Stimulated activated CD8-positive, alpha-beta memory T cell treated with anti-CD3 and anti-CD28 coated beads, Interleukin-15, amount 100 ng/mL, for 1 hour (primary cell): ENCODE measurements at places on chromosomes 16 and 17.

GRCh38 chr17:688100-688989 lies 26.3 kb downstream of the VPS53 start:
- no peak for DNase-seq

DNA sequence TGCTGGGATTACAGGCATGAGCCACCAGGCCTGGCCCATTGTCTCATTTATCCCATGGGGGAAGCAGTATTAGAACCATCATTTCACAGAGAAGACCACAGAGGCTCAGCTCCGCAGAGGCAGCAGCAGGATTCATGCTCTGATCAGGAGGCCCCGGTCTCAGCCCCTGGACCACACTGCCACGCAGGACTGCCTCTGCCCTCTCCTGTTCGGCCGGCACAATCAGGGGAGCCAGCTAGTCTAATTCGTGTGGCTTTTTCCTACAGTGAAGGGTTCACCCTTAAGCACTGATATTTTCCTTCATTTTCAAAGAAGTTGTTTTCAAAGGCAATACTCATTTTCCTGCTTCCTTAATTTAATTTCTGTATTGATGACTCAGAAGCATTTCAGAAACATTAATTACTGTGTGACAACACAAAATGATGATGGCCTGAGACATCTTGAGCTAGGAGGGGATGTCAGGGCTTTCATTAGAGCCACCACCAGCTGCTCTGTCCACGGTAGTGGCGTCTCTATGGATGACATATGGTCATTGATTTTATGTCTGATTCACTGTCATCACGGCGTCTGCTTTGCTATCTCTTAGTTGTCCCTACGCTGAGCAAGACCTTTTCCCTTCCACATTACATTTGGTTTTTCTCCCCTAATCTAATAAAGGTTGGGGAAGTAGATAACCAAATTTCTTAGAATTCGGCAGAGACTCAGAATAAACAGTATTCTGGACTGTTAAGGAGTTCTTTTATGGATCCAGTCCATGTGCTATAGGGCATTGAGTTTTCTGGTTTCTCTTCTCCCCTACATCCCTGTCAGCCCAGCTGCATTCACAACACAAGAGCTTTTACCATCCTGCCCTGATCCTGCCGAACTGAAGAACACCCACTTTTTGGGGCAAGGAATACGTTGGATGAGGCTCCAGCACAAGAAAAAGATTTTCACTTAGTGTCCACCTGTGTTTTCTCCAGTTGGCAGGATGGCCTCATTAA lies 314.0 kb downstream of the SLC39A11 start:
- DNase-seq, result no peak

- no peak for DNase-seq
These were observed 193.4 kb downstream of the LGALS9B start for GRCh38 chr17:20273741-20274500.

DNA sequence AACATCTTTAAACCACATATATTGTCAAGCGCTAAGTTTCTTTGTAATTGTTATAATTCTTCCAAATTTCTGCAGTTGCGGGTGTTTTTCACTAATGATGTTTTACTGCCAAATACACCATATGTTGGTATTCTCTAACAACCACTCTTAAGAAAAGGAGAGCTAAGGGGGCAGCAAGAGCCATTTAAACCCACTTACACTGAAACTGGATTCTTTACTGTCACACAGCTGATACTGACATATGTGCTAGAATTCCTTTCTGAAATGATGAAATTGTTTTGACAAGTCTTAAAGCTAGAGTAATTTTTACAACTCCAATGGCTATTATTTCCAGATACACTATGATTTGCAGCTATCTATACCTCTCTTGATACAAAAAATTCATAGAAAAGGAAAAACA lies 483.1 kb downstream of the CDH11 start:
- no peak for DNase-seq

DNA sequence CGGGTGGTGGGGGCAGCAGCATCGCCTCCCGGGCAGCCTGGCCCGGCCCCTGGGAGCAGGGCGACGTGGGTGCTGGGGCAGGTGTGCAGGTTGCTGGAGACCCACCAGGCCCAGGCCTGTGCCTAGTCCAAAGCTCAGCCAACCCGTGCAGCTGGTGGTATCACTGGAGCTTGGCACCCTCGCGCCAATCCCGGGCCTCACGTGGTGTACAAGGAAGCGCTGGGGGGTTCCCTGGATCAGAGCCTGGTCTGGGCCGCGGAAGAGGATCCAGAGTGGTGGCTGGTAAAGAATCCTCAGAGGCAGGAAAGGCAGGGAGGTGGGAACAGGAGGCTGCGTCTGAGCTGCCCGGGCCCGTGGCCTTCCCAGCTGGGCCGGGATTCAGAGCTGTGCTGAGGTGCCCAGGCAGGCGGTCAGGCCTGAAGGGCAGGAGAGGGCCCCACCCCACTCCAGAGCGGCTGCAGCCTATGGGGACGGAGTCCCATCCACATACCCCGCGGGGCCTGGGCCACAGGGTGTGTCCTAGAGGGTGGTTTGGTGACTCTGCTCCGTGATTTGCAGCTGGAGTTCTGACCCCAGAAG lies 36.2 kb downstream of the ZFPM1 start:
- DNase-seq, result no peak

GRCh38 chr17:49814781-49815529 lies 26.5 kb downstream of the KAT7 start:
- DNase-seq, result no peak

GRCh38 chr17:80941743-80942422 lies 49.8 kb upstream of the CHMP6 start:
- DNase-seq, result no peak

DNA sequence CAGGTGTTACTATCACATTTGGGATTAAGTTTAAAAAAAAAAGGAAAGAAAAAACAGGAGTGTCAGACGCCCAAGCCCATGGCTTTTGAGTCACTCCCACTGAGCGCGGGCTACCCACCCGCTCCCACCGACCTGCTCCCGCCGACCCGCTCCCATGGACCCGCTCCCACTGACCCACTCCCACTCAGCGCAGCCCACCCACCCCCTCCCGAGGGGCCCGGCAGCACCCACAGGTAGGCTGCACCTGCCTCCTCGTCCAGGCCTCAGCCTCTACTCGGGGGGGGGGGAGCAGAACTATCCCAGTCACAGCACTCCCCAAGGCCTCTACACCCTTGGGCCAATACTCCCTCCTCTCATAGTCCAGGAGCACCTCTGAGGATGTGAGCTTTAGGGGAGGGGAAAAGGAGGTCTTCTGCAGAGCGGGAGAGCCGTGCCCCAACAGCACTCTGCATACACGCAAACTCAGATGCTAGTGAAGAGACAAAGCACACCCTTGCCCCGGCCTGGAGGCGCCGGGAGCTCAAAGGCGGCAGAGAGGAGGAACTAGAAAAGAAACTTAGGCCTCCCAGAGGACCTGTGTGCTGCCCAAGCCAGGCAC lies 2.9 kb downstream of the CLUH start:
- DNase-seq, result no peak

GRCh38 chr17:54124456-54124855 lies 301.7 kb downstream of the KIF2B start:
- no peak for DNase-seq

DNA sequence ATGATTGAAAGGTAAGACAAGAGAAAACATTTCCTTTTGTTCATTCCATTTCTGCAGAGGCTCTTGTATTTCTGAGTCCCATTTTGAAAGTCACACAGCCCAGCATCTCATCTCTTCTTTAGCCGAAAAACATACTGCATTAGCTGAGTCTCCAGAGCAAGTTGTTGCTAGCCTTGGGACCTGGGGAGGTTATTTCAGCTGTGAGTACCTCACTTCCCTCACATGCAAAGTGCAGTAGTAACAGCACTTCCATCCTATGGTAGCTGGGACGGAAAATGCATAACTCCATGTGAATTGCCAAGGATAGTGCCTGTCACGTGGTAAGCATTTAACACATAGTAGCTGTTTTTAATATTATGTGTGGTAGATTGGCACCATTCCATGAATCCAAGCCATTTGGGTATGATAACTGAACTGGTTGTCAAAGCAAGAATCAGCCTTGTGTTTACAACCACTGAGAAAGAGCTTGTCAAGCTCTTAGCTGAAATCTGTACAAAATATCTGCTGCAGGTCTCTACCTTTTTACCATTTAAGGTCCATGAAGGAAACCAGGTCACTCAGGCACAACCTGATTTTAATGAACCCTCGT lies 345.7 kb downstream of the CDH13 start:
- DNase-seq, result no peak

DNA sequence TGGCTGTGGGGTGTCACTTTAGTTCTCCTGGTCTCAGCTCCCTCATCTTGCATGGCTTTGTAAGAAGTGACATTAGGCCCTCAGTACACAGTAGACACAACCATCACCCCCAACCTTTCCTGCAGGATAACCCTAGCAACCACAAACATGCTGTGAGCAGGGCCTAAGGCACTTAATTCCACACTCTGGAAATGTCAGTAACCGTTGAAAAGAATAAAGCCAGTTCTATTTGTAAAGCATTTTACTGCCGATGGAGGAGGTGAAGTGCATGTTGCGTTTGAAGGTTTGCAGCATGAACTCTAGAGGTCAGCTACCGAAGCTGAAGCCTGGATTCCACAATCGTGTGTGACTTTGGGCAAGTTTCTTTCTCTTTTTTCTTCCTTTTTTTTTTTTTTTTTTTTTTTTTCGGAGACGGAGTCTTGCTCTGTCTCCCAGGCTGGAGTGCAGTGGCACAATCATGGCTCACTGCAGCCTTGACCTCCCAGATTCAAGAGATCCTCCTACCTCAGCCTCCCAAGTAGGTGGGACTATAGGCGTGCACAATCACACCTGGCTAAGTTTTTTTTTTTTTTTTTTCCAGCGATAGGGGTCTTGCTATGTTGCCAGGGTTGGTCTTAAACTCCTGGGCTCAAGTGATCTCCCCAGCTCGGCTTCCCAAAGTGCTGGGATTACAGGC lies 26.1 kb upstream of the TOB1 start:
- DNase-seq, result no peak

GRCh38 chr17:66451188-66452149 lies 149.1 kb downstream of the PRKCA start:
- DNase-seq, result no peak

- DNase-seq, result no peak
These were observed 103.1 kb downstream of the AATF start for GRCh38 chr17:37051833-37052232.

- no peak for DNase-seq
These were observed 217.8 kb upstream of the SOX9 start for GRCh38 chr17:71902894-71903506.

DNA sequence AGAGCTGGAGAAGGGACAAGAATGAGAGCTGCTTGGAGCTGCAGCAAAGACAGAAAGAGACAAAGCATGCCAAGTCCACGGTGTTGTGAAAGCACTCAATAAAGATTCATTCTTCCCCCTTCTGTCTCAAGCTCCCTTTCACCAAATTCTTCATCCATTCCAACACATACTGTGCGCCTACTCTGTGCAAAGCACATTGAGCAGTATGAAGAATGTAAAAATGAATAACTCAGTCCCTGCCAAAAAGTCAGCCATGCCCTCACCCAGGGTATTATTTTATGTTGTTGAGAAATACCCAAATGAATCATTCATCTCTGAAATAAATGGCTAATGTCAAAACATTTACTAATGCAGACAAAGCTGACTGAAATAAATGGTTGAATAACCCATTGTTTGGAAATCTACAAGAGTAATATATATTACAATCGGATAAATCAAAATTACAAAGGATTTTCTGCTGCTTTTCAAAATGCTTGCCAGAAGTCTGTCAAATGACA lies 282.9 kb upstream of the IRX5 start:
- no peak for DNase-seq

DNA sequence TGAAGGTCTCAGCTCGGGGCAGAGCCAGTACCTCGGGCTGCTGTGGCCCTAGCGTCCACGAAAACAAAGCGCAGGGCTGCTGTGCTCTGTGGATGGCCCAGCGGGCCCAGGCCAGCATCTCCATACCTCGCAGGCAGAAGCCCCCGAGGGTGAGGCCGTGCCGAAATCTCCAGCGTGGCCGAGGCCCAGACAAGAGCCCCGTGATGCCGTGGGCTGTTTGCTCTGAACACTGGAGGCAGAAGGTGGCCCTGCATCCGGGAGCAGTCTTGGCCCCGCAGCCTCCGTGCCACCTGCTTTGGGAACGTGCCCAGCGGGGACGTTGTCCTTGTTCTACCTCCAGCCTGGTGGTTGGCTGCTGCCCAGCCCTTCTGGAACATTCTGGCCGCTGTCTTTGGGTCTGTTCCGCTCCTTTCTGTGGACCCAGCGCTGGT lies 121.4 kb downstream of the BANP start:
- no peak for DNase-seq

DNA sequence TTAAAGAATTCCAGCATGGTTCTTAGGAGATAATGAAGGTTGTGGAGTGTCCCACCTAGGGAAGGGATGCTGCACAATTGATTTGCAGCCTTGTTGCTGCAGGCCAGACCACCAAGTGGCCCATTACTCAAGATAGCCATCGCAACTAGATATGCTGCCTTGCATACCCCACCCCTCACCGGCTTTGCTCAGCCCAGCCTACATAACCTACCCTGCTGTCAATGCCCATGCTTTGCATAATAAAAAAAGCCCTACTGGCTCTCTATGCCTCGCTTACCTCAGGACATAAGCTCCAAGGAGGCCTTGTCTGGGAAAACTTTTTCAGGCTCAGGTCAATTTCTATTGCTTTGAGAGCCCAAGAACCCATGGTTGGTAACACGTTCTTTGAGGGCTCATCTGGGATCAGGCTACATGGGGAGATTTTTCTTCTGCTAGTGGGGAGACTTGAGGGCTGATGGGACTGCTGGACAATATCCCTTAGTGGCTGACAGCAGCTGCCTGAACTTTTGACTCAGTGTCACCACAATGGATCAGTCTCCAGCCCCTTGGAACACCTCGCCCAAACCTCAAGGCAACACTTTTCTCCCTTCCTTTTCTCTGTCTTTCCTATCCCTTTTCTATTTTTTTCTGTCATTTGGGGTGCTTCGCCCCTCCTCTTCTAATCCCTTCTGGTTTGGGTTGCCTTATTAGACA lies 38.3 kb downstream of the SCPEP1 start:
- DNase-seq, result no peak

DNA sequence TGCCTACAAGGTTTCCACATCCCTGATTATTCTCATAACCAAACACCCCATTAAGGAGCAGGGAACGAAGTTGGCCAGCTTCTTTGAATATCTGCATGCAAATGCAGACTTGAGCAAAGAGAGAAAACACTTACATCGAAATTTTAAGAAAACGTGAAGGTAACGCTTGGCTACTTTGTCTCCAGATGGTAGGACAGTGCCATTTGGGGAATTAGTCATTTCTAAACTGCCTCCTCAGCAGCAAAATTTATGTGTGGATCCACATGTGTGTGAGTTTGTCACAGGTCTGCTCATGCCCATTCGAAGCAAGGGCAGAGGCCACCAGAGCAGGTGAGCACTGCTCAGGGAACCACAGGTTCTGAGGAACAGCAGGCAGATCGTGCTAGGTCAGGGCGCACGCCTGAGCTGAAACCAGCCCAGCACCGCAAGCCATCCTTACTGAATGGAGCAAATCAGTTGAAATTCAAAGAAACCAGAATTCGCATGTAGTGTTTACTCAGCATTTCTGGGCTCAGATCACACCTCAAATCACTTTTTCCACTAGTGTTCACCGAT lies 80.1 kb downstream of the SOCS1 start:
- no peak for DNase-seq
